ENCODE measurements at places on chromosomes 3 and 15. TPM values are rescaled to one million over a fixed set of nuclear protein-coding genes. Genes with fewer than 3 reads are reported as not detected.

Gene ABCC5
- 20.8 TPM for total RNA-seq

Gene GABRG3
- not detected for total RNA-seq

Gene DAG1
- 140 TPM for total RNA-seq

Gene MUSTN1
- 45.0 TPM for total RNA-seq

Gene CLCN2
- 3.6 TPM for total RNA-seq

Gene ARHGEF26
- total RNA-seq = 2.3 TPM

Gene PLCB2
- 19.5 TPM for total RNA-seq

Gene NR1I2
- 0.07 TPM for total RNA-seq

DNA sequence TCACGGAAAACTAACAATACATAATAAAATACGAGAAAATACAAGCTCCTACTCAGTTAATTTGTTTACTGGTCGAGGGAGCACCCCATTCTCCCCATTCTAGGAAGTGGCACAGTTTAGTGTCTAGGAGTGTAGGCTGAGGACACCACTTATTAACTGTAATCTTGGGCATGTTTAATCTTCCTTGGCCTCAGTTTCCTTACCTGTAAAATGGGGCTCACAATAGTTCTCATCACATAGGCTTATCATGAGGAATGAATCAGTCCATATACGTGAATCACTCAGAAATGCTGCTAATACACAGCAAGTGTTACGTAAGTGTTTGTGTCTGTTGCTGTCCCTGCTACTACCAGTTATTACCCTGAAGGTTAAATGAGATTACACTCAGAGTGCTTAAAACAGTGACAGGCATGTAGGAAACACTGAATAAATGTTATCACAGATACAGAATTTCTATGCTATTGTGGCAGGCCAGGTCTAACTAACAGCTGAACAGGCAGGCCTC, 210.2 kb downstream of the OSBPL10 start:
- no peak for DNase-seq

GRCh38 chr3:16357186-16358121, 92.4 kb downstream of the OXNAD1 start:
- DNase-seq = no peak

GRCh38 chr15:90009301-90010022, 8.3 kb downstream of the ZNF710 start:
- no peak for DNase-seq

GRCh38 chr3:98809557-98809956, 46.4 kb downstream of the ST3GAL6 start:
- peak; percentile 41 for DNase-seq

GRCh38 chr3:126758882-126759281, 54.8 kb downstream of the CHCHD6 start:
- no peak for DNase-seq

- no peak for DNase-seq
Observed at GRCh38 chr3:9912294-9912935, 4.5 kb upstream of the IL17RC start.

DNA sequence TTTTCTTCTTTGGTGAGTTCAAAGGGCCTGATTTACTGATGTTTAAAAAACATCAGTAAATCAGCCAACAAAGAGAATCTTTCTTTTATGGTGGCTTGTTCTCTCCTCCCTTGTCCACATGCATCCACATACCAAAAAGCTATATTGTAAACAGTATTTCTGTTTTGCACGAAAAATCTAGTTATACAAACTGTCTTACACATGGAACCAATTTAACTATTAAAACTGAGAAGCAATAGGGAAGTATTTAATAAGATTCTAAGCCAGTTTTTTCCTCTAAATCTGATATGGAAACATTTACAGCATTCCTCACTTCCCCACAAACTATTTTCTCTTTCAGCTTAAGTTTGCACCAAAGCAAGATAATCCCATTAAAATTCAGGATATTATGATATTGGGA, 110.8 kb upstream of the ICE2 start:
- no peak for DNase-seq

GRCh38 chr15:42681119-42681518, 55.8 kb downstream of the CDAN1 start:
- DNase-seq = no peak

GRCh38 chr3:193872265-193872753, 263.6 kb upstream of the HES1 start:
- DNase-seq = no peak

- no peak for DNase-seq
Observed at GRCh38 chr3:30305021-30305420, 301.4 kb upstream of the TGFBR2 start.

- DNase-seq = peak; percentile 27
Observed at GRCh38 chr3:100401674-100402041, 319 bp downstream of the LNP1 start.

- peak; percentile 12 for DNase-seq
Observed at GRCh38 chr3:158103081-158103886, 2.9 kb downstream of the SHOX2 start.

DNA sequence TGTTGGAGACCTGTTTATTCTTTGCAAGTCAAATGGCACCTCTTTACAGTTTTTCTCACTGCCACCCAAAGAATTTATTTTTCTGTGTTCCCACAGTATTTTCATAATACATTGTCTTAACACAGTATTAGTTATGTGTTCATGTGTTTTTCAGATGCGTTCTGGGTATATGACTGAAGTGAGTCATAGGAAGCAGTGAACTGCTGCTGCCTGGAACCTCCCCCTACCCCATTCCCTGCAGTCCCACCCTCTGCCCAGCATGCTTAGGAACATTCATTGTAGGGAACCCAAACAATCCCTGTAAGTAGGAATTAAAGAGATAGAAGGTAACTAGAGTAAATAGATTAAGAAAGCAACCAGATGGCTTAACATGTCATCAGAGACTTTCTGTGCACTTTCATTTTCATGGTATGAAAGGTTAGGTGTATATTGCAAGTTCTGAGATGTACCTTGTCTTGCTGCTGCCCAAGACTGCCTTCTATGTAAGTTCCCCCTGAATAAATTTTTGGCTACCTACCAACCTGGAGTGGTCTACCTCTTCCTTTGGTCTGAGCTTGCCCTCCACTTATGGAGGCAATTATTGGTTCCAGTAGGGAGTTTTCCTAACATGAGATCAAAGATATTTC, 21.9 kb upstream of the SQOR start:
- DNase-seq = no peak

DNA sequence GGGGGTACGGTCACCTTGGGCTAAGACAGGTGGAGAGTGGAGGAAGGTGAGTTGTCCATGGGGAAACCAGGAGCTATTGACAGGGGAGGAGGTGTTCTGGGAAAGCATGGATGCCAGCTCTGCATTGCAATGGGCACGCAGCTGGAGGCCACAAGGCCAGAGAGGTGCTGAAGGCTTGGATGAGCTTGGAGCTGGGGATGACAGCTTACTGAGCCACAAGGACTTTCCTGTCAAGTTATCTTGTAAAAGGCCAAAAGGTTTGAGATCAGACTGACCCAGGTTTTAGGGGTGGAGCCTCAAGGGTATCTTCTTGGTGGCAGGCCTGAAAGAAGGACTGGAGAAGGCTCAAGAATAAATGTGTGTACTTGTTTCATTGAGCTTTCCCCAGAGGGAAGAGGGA, 115.2 kb downstream of the ASB7 start:
- no peak for DNase-seq

- DNase-seq = no peak
Observed at GRCh38 chr3:119099785-119100184, 46.2 kb upstream of the TEX55 start.

DNA sequence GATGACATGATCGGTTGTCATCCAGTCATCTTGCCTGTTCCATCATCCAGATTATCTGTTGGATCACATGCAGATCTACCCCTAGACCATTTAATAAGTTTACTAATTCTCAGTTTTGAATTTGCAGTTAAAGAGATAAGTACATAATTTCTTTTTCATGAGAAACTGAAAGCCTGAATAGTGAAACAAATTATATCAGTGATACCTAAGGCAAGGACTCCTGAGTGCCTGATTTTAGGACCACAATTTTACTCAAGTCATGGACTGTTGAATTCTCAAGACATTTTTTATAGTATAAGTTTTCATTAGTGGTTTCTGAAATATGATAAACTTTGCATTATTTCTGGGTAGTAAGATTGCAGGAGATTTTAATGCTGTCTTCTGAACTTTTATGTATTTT, 13.2 kb downstream of the SIDT1 start:
- DNase-seq = no peak

- no peak for DNase-seq
Observed at GRCh38 chr3:10116138-10116460, 624 bp downstream of the BRK1 start.

DNA sequence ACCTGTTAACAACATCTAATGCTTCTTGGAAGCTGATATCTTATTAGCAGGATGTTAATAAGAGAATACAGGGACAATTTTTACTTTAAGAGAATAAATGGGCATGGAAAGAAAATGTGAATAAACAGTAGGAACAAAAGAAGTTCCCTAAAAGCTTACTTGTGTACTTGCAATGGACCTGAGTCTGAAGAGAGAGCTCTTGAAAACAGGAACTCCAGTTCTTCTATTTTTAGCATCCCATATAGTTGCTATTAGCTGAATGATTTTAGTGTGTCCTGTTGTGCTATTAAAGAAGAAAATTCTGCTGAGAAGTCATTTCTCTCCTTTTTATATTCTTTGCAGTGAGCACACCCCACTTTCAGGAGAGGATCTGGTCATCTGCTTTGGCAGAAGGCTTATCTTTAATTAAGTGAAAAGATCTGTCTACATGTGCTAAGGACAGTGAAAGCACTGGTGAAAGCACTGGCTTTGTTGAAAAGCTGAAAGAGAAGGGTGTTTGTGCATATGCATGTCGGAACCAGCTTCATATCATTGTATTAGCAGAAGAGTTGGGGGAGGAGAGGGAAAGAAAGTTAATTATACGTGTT, 1.4 kb upstream of the ST3GAL6 start:
- DNase-seq = no peak

Data from heart left ventricle (tissue), 16 donors.